LoVo (cell line): ENCODE measurements at places on chromosomes 12 and 14.

DNA sequence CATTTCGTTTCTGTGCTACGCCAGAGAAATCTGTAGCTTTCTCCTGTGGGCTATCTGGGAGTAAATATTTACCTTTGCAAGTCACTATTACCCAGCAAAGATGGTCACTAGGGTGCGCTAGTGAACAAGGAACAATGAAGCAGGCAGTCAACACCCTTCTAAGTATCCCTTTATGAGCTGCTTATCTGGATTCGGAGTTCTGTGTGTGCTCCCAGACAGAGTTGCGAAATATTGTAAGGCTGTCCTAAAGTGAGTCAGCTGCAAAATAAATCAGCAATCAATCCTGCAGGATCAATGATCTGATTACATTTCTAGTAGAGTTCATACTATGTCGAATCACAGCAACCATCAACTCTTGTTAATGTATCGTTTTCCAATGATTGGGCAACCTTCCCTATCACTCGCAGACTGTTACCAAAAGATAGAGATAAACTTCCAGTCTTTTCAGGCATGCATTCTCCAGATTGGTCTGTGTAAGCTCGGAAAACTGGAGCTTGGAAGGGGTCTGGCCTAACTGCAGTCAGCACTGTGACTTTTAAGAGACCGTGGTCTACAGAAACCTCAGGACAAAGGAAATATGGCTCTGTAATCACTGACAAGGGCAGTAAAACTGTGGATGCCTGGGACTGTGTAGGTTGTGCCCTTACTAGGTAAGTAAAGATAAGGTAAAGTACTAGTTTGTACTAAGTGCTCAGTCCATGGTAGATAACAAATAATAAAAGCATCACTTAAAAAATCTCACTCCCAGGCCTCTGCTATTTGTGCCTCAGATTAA, 133.5 kb downstream of the KCNK10 start:
- DNase-seq, result peak; percentile 67

GRCh38 chr12:56034586-56035332, 7.0 kb upstream of the RPS26 start:
- DNase-seq, result no peak

GRCh38 chr14:66652525-66653106, 144.7 kb downstream of the GPHN start:
- DNase-seq, result no peak

DNA sequence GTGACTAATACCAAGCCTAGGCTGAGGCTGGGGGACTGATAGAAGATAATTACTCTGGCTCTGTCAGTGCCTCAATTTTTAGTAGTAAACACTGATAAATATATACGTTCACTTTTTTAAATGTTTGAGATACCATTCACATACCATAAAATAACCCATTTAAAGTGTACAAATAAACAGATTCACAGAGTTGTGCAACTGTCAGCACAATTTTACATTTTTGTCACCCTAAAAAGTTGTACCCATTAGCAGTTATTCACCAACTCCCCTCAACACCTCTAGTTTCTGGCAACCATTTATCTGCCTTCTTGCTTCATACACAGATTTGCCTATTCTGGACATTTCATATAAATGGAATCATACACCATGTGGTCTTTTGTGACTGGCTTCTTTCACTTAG, 15.1 kb downstream of the PPP1R12A start:
- no peak for DNase-seq

- DNase-seq, result no peak
These were observed 706 bp downstream of the PRMT5 start for GRCh38 chr14:22928237-22929103.

- DNase-seq, result no peak
These were observed 120.6 kb upstream of the CDKN3 start for GRCh38 chr14:54275997-54276725.

DNA sequence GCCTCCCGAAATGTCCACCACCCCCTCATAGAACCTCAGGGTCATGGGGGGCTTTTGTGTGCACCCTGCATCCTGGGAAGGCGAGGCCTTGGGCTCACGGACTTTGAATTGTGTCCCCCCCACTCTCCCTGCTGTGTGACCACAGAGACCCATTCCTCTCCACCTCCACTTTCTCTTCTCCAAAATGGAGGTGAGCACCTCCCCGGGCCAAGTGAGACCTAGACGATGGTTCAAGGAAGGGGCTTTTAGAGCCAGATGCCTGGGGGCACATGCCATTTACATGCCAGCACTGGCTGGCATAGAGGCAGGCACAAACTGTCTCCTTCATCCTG, 33.5 kb downstream of the CYP46A1 start:
- no peak for DNase-seq

DNA sequence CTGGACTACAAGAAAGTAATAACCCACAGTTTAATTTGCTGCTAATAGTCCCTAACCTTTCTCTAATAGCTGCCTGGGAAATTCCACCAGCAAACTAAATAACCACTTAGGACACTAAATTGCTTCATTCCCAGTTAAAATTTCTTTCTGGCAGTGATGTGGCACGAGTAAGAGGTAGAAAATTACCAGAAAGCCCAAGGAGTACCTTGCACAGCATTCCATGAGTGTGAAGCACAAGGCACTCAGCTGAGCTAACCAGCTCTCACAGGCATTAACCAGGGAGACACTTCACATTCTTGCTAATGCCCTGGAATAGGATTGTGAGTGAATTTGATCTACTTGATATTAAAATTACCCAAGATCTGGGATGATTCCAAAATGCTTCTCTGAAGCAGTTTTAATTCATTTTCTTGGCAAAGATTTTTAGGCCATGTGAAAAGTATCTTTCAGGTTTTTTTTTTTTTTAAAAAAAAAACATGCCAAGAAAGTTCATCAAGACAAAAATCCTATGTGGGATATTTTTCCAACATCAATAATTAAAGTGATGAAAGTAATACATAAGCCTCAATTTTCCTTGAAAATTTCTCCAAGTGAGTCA, 29.5 kb downstream of the TSPAN8 start:
- no peak for DNase-seq

DNA sequence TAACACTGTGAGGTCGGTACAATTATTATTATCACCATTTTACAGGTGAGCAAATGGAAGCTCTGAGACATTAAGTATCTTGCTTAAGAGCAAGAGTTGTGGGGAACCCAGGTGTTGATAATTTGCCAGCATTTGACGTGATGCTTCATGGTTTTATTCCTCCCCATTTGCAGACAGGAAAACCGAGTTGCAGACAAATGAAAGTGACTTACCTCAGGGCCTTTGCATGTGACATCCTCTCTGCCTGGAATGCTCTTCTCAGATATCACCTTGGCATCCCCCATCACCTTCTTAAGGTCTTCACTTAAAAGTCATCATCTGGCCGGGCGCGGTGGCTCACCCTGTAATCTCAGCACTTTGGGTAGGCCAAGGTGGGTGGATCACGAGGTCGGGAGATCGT, 21.0 kb upstream of the P2RX7 start:
- DNase-seq, result no peak

DNA sequence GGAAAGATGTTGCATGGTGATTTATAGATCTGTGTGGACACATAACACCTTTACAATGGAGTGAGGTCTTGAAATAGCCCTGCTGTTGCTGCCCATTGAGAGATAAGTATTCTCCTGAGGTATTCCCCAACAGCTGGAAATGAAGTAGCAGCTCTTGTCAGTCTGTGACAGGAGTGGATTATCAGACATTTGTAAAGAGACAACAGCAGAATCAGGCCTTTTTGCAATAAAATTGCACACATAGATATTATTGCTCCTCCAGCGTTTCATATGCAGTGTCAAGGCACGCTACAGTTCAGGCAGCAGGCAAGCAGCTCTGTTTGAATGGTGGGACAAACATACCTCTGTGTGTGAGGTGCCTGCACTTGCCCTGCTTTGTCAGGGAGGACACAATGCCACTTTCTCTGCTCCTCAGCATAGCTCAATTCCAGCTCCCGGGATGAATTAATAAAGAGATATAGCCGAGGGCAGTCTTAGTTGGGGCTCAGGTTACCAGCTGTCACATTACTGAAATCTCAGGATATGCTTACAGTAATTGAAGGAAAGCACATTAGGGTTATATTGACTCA, 49.4 kb downstream of the BICD1 start:
- DNase-seq, result no peak
